ENCODE measurements at places on chromosomes 6 and 20.

GRCh38 chr6:35703554-35703953, 14.8 kb upstream of the FKBP5 start:
- no peak for DNase-seq

DNA sequence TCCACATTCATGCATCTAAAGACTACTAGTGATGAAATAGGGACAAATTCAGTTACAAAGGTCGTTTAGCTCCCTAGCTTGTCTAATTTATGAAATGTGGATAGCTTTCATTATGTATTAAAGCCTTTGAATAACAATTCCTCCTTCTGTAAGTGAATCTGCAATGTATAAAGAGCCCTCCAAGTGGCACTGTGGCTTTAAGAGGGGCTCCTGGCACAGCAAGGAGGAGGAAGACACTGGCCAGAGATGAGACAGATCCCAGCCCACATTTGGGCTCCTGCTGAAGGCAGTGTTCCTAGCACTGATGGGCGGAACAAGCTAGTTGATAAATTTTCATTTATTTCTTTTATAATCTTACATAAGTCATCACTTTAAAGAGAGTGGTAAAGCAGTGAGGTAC, 17.6 kb upstream of the FUCA2 start:
- DNase-seq, result no peak

- DNase-seq, result no peak
Observed at GRCh38 chr20:48864738-48865318, 37.0 kb upstream of the PREX1 start.

- DNase-seq, result peak; percentile 70
Observed at GRCh38 chr20:56974499-56975250, 291.8 kb downstream of the BMP7 start.

GRCh38 chr6:35087361-35088280, 53.5 kb downstream of the TCP11 start:
- DNase-seq, result no peak

GRCh38 chr20:52011093-52011492, 180.5 kb downstream of the ZFP64 start:
- DNase-seq, result no peak

All from COLO829 (cell line).